ENCODE measurements at places on chromosomes 6 and 20. TPM values are rescaled to one million over a fixed set of nuclear protein-coding genes. Genes with fewer than 3 reads are reported as not detected.
A peak's percentile ranks its signal among the peaks of the same experiment; 100 is the strongest.

The TLDC2 gene
- not detected for total RNA-seq

DNA sequence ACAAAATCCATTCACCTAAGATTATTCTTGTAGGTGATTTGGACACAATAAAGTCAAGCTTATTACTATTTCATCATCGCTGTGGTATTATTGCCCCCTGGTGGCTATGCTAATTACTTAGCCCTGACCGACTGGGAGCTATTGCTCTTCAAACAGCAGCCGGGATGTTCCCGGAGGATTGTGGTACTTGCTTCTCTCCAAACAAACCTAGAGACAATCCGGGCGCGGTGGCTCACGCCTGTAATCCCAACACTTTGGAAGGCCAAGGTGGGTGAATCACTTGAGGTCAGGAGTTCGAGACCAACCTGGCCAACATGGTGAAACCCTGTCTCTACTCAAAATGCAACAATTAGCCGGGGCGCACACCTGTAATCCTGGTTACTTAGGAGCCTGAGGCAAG, 15.4 kb upstream of the STMND1 start:
- peak; percentile 86 for DNase-seq

DNA sequence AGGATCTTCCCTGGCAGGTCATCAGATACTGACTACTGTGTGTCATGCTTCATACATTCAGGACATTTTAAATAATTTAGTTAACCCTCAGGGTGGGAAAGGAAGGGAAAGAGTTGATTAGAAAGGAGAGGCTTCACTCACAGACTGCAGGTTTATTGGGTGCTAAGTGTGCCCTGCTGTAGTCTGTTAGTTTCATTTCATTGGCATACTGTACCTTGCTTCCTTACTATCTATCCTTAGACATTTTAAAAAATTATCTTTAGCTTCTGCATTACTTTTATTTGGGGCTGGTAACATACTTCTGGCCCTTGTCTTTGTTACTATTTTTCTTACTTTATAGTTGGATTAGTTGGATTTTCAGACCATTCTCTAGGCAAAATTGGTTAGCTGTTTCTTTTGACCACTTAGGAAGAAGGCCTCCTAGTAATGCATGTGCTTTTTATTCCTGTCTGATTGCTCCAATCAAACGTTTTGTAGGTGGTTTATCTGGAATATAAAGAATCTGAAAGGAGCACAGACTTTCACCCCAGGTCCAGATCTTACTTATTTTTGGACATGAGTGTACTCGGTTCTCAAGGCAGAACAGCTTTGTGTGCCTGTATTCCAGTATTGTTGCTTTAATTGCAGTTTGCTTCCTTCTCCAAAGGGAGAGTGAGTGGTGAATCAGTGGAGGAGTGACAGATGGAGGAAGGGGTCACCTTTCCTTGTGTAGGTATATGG, 82.7 kb upstream of the PRDM1 start:
- no peak for DNase-seq

- DNase-seq, result no peak
Measured at GRCh38 chr6:133833949-133834359, 55.0 kb upstream of the TCF21 start.

GRCh38 chr6:5622276-5623005, 361.1 kb downstream of the FARS2 start:
- DNase-seq, result no peak

- no peak for DNase-seq
Measured at GRCh38 chr20:45336530-45337366, 11.5 kb downstream of the SDC4 start.

DNA sequence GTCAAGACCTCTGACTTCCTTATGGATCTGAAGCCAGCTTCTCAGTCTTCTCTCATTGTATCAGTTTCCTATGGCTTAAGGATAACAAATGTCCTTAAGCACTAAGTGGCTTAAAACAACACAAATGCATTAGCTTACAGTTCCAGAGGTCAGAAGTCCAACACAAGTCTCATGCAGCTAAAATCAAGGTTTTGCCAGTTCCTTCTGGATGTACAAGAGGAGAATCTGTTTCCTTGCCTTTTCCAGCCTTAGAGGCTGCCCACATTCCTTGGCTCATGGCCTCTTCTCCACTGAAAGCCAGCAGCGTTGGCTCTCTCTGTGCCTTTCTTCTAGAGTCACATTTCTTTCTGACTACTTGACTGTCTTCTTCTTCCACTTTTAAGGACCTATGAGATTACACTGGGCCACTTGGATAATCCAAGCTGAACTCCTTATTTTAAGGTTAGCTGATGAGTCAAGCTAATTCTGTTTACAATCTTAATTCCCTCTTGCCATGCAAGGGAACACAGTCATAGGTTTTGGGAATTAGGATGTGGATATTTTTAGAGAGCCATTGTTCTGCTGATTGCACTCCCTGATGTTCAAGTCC, 179.0 kb downstream of the BCAS1 start:
- peak; percentile 74 for DNase-seq

DNA sequence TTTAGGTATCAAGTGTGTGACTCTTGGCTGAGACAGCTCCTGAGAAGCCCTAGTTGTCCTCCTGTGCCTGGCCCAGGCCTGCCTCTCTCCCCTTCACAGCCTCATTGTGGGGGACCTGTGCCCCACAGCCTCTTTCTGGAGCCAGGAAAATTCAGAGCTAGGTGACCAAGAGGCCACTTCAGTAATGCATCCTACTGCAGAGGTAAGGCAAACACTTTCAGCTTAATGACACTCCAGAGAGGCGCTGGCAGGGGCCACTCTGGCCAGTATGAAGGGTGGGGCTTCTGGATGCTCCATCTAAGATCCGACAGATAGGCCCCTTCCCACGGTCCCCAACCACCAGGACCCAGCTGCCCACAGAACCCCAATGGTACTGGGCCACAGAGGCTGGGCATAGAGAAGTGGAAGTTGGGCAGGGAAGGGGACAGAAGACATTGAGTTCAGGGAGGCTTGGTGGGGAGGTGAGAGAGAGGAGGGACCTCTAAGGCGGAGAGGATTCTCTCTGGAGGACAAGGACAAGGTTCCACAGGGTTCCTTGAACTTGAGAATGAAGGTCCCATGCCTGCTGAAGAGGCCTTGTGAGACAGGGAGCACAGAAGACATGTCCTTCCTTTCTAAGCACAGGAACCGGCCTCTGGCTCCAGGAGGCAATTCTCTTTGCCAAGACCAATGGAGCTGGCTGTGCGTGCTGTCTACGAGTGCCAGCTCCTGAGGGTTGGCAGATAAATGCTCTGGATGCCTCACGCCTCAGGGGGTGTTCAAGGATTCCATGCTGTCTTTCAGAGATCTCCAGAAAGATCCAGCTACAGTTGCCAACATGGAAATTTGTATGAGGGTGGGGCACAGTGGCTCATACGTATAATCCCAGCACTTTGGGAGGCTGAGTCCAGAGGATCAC, 46.4 kb upstream of the TGM2 start:
- DNase-seq, result no peak

The PDE7B gene
- total RNA-seq, result 1.3 TPM

GRCh38 chr6:66245231-66245630, 538.2 kb upstream of the EYS start:
- DNase-seq, result no peak

The COL9A1 gene
- total RNA-seq, result 0.10 TPM

DNA sequence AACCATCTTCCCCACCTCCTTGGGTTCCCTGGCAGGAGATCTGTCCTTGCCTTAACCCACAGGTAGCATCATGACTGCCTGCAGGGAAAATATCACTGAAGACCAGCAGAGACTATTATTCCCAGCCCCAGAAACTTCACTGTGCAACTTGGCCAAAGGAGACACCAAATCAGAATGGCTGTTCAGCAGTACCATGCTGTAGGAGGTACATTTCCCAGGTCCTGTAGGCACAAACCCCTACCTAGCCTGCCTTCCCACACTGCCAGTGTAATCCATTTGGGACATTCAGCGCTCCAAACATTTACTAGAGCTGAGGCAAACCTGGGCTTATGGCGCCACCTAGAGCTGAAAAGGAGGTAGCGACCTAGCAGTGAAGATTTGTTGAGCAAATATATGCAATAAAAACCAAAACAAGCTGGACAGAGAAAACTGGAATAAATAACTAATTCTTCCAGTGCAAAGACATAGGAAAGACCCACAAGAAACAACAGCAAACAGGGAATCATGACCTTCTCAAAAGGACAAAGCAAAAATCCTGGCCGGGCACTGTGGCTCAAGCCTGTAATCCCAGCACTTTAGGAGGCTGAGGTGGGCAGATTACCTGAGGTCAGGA, 60.3 kb downstream of the VTA1 start:
- no peak for DNase-seq

DNA sequence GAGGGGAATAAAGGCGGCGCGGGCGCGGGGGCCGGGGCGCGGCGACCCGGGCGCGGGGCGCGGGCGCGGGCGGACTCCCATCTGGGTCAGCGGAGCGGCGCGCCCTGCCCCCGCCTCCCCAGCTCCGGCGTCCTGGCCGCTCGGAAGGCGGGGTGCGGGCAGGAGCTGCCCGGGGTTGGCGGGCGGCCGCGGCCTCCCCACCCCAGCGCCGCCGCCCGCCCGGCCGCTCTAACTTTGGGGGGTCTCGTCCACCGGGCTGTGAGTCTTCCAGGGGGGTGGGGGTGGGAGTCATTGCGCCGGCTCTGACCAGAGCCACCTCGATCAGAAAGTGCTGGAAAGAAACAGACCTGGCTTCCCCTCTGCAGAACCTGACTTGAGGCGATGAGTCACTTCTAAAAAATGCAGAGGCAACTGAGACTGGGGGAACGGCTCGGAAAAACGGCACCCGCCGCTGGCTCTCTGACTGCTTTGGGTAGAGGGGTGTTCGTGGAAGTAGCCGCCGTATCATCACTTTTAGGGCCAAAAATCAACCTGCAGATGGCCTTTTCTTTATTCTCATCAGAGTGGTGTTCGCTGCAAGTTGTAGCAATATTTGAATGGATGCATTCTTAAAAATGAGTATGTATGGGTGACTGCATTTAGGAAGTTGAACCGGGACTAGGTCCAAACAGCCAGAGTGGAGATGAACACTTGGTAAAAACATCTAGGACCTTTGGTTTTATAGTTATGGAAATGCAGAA, 667 bp downstream of the CAP2 start:
- DNase-seq, result no peak

- DNase-seq, result no peak
Measured at GRCh38 chr6:9126878-9127560, 691.7 kb upstream of the SLC35B3 start.
